T-helper 17 cell (primary cell): ENCODE measurements at places on chromosomes 3 and 15.

DNA sequence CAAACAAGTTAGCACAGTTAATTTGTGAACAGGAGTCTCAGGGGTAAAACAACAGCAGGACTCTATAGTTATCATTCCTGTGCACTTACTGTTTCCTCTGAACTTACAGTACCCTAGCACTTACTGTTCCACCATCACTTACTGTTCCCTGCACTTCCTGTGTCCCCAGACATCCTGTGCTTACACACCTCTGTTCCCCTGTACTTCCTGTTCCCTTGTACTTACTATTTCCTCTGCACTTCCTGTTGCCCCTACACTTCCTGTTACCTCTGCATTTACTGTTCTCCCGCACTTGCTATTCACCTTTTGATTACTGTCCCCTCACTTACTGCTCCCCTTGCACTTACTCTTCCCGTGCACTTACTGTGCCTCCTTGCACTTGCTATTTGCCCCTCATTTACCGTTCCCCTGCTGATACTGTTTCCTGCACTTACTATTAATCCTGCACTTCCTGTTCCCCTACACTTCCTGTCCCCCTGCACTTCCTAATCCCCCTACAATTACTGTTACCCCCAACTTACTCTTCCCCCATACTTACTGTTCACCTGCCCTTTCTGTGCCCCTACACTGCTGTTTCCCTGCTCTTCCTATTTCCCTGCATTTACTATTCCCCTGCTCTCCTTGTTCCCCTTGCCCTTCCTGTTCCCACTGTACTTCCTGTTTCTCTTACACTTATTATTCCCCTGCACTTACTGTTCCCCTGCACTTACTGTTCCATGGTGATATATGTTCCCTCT lies 30.3 kb downstream of the TPRA1 start:
- DNase-seq = no peak

DNA sequence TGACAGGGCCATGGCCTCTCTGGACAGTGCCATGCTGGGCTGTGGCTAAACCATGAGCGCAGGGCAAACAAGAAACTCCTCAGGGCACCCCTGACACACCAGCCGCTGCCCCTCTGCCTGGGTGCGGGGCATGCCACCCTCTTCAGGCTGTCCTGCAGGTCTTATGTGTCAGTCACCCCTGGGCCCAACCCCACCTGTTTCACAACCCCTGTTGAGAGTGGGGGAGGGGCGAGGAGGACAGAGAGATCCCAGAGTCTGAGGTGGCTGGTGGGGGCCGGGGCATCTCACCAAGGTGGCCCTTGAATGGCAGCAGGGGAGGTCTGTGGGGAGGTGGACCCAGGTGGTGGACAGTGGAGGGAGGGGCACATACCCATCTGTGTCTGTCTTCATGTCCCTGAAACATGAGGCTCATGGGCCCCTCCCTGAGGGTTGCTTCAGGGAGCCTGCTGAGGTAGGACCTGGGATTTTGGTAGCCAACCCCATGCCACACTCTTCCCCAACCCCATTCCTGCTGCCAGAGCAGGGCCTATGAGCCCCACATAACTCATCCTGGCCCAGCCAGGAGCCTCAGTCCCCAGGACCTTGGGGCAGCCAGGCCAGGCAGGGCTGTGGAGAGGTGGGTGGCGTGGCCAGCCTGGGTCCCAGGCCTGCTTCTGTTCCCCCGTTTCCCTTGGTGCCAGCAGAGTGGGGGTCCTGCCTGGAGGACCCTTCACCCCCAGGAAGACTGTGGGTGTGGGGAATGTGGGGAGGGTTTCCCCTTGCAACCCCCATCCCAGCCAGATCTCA lies 1.7 kb upstream of the STAB1 start:
- DNase-seq = no peak

DNA sequence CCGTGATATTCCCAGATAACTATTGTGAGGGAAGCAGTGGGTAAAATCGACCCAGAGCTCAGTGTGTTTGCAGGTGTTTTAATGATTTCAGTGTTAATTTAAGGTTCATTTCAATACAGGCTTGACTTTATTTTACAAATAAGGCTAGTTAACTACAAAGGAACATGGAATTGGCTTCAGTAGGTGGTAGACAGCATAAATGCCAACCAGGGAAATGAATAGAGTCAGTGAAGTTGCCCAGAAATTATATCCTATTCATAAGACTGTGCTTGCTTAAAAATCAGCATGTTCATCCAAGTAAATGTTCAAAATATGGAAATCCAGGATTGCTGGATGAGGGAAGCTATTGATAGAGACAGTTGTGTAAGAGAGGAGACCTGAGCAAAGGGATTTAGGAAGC lies 66.1 kb downstream of the LARS2 start:
- DNase-seq = no peak

DNA sequence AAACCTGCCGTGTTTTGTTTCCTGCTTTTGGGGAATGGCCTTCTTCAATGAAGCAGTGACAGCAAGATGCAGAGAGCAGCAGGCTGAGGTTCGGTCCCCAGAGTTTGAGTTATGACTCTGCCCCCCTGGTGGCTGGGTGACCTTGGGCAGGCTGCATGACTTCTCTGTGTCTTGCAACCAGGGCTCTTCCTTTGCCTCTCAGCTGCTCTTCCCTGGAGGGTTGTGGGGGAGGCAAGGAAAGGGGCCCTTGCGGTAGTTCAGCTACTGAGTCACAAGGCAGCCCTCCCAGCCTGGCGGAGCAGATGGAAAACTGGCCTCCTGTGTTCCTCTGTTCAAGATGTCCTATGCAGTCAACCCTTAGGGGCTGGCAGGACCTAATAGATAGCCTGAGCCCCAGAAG lies 17.1 kb downstream of the CTXND1 start:
- DNase-seq = peak; percentile 17

DNA sequence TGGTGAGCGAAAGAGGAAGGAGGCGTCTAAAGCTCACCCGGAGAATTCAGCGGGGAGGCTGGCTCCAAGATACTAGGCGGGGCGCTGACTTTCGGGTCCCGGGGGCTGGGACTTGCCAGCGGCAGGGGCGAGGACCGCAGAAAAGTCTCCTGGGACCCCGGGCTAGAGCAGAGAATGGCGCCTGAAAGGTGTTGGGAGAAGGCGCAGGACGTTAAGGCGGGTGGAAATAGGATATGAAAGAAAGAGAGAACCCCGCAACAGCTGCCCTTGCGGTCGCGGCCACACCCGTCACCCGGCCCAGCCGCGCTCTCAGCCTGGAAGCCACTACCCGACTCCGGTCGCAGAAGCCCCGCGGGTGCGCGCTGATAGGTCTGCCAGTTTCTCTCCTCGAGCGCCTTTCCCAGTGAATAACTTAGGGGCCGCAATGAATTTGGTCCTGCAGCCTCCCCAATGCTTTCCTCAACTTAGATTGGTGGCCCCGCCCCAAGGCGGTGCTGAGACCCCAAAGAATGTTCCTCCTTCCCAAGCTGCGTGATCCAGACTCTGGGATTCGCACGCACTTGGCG lies 604 bp downstream of the LTK start:
- DNase-seq = no peak

DNA sequence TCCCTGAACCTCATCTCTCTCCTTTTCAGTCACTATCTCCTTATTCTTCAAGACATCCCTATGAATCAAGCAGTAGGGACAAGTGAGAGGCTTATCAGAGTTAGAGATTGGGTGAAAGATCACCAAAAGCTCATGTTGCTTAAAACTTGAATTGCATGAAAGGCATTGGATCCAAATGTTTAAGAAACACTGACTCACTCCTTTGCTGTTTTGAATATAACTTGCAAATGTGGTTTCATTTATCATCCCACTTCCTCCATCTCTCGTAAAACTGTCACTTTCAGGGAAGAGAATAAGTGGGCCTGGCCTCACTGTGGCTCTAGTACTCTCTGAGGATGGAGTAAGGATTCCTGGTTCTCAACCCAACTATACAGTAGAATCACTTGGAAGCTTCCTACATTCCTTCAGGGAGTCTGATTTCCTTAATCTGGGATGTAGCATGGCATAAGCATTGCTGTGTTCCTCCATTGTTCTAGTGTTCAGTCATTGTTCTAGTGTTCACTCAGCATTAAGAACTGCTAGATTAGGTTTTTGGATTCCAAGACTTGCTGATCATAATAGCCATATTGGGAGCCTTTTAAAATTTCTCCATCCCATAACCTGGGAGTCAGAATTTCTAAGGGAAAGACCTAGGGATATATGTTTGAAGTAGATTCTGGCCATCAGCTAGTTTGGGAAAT lies 171.8 kb downstream of the TMEM108 start:
- no peak for DNase-seq

DNA sequence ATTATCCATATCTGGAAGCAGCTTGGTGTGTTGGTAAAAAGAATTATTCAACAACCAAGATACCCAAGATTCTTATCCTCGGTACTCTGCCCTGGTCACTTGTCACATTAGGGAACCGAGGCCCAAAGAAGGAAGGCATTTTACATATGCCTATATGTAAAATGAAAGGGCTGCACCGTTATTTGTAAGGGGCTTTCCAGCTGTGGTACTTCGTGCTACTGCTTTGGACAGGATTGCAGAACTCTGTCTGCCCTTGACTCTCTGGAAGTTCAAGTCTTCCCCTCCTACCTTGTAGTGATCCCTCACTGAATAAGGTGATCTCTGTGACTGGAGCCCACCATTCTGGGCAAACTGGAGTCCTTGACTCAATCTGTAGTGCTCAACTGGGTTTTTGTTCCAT lies 198.9 kb upstream of the TOPAZ1 start:
- DNase-seq = no peak

DNA sequence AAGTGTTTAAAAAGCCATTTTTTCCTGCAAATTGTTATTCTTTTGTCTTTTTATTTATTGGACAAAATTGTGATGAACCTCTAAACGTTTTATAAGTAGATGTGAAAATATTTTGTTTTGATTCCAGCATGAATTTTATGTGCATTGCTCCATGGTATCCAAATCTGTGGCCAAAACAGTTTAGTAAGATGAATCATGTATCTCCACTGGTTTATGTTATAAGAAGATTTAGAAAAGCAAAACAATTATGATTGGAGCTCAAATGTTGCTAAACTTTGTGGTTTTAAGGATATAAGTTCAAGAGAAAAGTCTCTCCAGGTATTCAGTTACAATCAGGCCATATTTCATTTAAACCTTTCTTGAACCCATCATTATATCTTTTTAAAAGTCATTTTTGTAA lies 80.9 kb downstream of the NECTIN3 start:
- DNase-seq = no peak

GRCh38 chr15:101496198-101496986 lies 6.9 kb upstream of the PCSK6 start:
- no peak for DNase-seq

- no peak for DNase-seq
These were observed 46.5 kb downstream of the FRMD5 start for GRCh38 chr15:44148580-44148979.
